Stimulated activated CD4-positive, alpha-beta T cell treated with anti-CD3 and anti-CD28 coated beads, TNF-alpha, amount 100 ng/mL, for 4 hours (primary cell): ENCODE measurements at places on chromosomes 1 and 21.

- no peak for DNase-seq
Observed at GRCh38 chr1:235532360-235532759, 28.1 kb upstream of the B3GALNT2 start.

- no peak for DNase-seq
Observed at GRCh38 chr1:240946926-240947325, 335.0 kb upstream of the GREM2 start.

- DNase-seq = no peak
Observed at GRCh38 chr1:222976453-222976852, 161.6 kb downstream of the DISP1 start.

GRCh38 chr1:236568285-236568894, 35.9 kb downstream of the HEATR1 start:
- DNase-seq = no peak

GRCh38 chr21:17612023-17612564, 607 bp downstream of the BTG3 start:
- DNase-seq = peak; percentile 8

GRCh38 chr1:155971910-155972809, 6.2 kb downstream of the ARHGEF2 start:
- DNase-seq = no peak
